Muscle of leg (tissue), 16 donors: ENCODE measurements at places on chromosomes 16 and 17. TPM values are rescaled to one million over a fixed set of nuclear protein-coding genes. Genes with fewer than 3 reads are reported as not detected.

GRCh38 chr16:87447323-87447722, 45.5 kb downstream of the ZCCHC14 start:
- no peak for DNase-seq

GRCh38 chr16:87464691-87465300, 28.0 kb downstream of the ZCCHC14 start:
- peak; percentile 88 for DNase-seq

The BTBD17 gene
- not detected for total RNA-seq

- no peak for DNase-seq
These were observed 22.5 kb downstream of the AKAP10 start for GRCh38 chr17:19955099-19955498.

The POLG2 gene
- total RNA-seq: 12.9 TPM

The CES3 gene
- 0.22 TPM for total RNA-seq

- DNase-seq: no peak
These were observed 5.5 kb upstream of the PRKCB start for GRCh38 chr16:23830276-23830675.

The HLF gene
- total RNA-seq: 5.9 TPM

The ZSCAN10 gene
- total RNA-seq: 0.13 TPM

The DNAI2 gene
- 0.09 TPM for total RNA-seq

- DNase-seq: no peak
These were observed 27.7 kb upstream of the RBFOX1 start for GRCh38 chr16:7304958-7305357.

The VTN gene
- 0.58 TPM for total RNA-seq

- no peak for DNase-seq
These were observed 475.3 kb upstream of the ZFHX3 start for GRCh38 chr16:73523209-73523608.

The CD300LG gene
- total RNA-seq: 2.3 TPM

GRCh38 chr17:29131814-29132682, 48.1 kb downstream of the MYO18A start:
- peak; percentile 51 for DNase-seq

The ITGAD gene
- total RNA-seq: 0.04 TPM

The GRAP gene
- total RNA-seq: 2.7 TPM

DNA sequence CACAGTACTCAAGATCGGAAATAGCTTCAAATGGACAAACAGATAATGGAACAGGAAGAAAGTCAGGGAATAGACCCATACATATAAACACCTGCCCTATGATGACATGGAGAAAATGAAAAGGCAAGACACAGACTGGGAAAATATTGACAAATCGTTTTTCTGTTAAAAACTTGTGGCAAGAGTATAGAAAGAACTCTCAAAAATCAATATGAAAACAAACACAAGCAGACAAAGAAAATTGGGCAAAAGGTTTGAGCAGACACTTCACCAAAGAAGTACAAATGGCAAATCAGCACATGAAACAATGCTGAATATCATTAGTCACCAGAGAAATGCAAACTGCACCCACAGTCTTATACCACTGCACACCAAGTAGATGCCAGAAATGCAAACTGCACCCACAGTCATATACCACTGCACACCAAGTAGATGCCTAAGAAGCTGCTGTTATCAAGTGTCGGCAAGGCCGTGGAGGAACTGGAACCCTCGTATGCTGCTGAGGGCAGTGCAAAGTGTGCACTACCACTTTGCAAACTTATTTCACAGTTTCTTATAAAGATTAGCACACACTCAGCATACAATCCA, 123.5 kb upstream of the CHMP6 start:
- DNase-seq: no peak

- DNase-seq: no peak
These were observed 60.7 kb downstream of the CLEC16A start for GRCh38 chr16:11004973-11005610.

DNA sequence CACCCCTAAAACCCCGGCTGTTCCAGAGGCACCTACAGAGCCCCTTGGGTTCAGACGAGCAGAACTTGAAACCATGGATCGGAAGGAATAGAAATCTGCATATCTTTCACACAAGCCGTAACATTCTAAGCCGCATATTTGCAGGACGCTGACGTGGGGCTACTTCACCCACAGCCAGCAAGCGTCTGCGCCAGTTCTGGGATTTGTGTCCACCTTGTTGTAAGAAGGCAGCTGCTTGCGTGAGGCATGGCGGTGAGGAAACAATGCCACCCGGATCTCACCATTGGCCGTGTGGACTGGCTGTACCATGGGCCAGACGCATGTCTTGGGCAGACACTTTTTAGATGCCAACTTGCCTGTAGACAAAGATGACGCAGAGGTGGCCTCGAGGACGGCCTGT, 34.5 kb downstream of the TNFRSF13B start:
- no peak for DNase-seq

- DNase-seq: no peak
These were observed 855 bp downstream of the TMEM204 start for GRCh38 chr16:1534021-1535020.

DNA sequence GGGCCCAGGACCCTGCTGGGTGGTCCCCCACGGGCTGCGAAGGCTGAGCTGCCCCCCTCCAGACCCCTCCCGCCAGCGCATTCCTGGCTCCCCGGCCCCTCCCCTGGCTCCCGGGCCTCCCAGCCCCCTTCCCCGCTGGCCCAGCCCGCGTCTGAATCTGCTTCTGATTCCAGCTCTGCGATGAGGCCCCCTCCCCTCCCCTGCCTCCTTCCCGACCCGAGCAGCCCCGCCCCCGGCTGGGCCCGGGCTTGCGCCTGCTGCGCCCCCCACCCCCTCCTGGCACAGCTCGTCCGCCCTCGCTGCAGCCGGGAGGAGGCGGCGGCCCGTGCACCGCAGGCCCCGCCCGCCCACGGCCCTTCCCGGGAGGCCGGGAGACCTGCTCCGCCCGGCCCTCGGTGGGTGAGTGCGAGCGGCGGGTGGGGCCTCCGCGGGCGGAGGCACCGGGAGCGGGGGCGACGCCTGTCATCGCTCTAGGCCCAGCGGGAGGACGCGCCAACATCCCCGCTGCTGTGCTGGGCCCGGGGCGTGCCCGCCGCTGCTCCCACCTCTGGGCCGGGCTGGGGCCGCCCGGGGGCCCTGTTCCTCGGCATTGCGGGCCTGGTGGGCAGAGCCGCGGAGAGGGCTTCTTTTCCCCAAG, at the start of gene NTN3:
Gene NTN3, plus strand, starts transcription at position 282 of the 637 bp plus-strand sequence. CDS start 405 bp downstream, outside the sequence.
- peak; percentile 87 for DNase-seq

The CDH5 gene
- total RNA-seq: 50.9 TPM

- no peak for DNase-seq
These were observed 14.5 kb downstream of the BAIAP2 start for GRCh38 chr17:81049372-81049911.

DNA sequence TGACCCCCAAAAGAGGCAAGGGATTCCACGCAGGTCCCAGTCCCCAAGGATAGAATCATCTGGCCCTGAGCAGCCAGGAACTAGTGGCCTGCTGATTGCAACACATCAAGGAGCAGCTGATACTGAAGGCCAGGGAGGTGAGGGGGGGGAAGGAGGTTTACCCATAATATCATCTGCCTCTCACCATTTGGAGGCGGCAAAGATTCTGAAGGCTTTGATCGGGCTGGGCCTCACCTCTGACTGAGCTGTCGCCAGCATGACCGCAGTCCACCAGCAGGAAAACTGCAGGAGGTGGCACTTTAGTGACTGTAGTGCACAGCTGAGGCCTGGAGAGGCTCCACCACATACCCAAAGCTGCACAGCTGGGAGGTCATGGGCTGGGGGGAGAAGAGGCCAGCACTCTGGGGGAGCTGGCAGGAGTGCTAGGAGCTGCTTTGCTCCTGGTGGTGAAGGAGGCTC, 20.5 kb upstream of the ITGA3 start:
- no peak for DNase-seq

GRCh38 chr16:80197741-80198201, 343.0 kb upstream of the DYNLRB2 start:
- DNase-seq: peak; percentile 79

- peak; percentile 75 for DNase-seq
These were observed 307.2 kb downstream of the ABCC12 start for GRCh38 chr16:47848421-47849109.

The C16orf92 gene
- not detected for total RNA-seq

The SULT1A2 gene
- 0.58 TPM for total RNA-seq

The ODF4 gene
- total RNA-seq: not detected

- peak; percentile 95 for DNase-seq
These were observed 10.3 kb downstream of the CDRT4 start for GRCh38 chr17:15456972-15457722.
